Stimulated activated CD4-positive, alpha-beta T cell treated with anti-CD3 and anti-CD28 coated beads, Interleukin-15, amount 100 ng/mL, for 1 hour (primary cell): ENCODE measurements at places on chromosomes 1 and 21.

DNA sequence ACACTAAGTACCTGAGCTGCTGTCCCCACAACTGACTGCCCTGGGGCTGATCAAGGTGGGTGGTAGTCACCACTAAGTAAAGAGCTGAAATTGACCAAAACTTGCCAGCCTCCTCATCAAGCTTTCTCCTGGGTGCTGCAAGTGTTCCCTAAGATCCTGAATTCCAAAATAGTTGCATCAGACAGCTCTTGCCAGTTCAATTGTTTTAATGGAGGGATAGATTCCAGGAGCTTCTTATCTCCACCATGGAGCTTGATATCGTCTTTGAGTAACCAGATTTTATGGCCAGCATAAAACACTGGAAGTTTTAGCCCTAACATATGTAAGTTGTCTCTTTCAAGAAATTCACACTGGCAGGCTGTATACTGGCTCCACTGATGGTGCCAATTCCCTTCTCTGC, 90.3 kb downstream of the NID1 start:
- DNase-seq: no peak

DNA sequence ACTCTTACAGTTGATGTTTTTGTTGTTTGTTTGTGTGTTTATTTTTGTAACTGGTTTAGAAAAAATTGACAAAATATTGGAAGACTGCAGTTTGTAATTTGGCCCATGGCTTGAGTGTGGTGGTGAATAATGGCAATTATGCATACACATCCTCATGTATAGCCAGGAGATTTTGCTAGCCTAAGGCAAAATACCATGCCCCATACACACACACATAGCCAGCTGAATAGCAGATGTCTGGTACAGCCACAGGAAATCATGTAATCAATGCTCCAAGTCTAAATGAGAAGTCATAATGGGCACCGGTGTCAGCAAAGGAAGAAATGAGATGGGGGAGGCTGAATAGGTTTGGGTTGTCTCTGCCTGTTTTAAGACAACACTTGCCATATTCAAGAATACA, 135.2 kb upstream of the COA6 start:
- DNase-seq: no peak

- no peak for DNase-seq
Observed at GRCh38 chr1:158398818-158399514, at the start of gene OR10T2. Gene OR10T2 (minus strand): TSS chr1:158399466. CDS start chr1:158399466, 0 bp downstream.

GRCh38 chr1:64743954-64744491, 852 bp upstream of the RAVER2 start:
- no peak for DNase-seq

GRCh38 chr21:21682172-21682571, 684.0 kb downstream of the NCAM2 start:
- no peak for DNase-seq

- DNase-seq: no peak
Observed at GRCh38 chr1:158998781-158999161, 10.9 kb upstream of the IFI16 start.

DNA sequence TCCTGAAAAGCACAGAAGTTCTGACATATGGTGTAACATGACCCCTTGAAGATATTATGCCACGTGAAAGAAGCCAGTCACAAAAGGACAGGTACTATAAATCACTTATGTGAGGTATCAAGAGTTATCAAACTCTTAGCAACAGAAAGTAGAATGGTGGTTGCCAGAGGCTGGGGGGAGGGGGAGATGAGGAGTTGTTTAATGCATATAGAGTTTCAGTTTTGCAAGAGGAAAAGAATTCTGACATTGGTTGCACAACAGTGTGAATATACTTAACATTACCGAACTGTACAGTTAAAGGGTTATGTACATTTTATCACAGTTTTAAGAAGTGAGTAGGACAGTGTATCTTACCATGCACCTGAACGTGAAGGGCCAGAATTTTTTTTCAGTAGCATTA, 80.0 kb downstream of the USP25 start:
- no peak for DNase-seq

- DNase-seq: no peak
Observed at GRCh38 chr1:206001476-206001888, 1.7 kb downstream of the RAB7B start.

DNA sequence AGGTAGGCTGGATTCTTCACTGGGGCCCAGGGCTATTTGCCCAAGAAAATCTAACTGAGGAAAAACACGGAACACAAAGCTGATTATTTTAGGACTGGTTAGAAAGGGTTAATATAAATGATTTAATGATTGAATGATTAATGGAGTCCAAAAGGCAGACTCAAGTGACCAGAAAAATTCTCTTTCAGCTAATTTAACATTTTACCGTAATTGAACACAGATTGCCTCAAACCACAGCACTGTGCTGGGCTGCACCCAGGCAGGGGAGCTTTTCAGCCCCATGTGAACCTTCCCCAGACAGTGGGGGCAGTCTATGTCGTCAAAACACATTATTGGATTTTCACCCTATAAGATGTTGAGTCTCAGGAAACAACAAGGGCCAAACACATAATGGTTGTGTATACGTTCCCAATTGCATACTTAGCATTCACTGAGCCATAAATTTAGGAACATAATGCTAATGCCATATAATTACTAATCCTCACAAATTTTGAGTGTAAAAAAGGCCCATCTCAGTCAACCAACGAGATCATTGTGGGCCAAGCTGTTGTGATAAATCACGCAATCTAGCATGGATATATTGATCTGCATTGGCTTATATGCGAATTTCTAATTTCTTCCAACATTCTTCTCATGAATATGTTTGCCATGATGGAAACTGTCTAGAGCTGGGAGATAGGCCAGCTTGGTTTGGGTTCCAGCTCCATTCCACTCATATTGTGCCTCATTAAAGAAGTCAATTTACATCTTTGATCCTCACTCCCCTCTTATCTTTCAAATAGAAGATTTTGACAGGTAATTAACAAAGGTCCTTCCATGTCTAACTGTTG, 27.7 kb downstream of the DSCAM start:
- no peak for DNase-seq

- DNase-seq: no peak
Observed at GRCh38 chr1:148434832-148435231, 48.3 kb downstream of the PPIAL4G start.

DNA sequence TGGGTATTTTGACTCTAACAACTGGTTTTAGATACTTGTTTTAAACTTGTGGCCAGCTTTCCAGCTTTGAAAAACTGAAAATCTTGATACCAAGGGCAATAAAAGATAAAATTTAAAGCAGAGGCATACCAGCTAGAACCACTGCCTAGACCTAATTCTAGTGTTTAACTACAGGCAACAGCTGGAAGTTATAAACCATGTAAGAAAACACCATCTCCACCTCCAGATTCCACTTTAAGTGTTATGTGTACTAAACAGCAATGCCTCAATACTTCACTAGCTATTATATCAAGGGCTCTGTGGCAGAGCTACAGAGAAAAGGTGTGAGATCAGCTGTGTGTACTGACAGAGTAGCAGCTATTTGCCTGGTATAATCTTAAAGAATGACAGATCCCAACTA, 69.5 kb downstream of the LPAR3 start:
- DNase-seq: no peak

DNA sequence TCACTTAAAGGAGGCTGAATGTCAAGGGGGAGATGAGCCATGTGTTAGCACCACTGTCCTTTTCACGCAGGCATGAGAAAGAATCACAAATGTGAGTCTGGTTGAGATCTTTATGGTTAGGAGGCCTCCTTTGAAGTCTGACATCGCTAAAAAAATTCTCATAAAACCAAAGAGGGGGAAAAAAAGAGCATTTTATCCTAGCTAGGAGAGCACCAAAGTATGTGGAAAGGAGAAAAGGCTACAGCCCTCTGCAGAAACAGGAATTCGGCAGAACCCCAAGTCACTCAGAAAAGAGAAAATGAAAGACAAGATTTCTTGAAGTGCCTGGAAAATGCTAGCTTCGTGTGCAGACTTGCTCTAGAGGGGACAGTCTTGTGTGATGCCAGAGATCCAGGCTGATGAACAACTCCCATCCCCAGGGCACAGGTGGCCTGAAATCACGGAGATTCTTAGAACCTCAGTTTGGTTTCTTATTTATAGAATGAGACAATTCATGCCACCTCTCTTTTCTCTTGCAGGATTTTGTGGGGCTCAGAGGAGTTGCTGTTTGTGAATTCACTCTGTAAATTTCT, 61.5 kb downstream of the RUNX1 start:
- DNase-seq: no peak

GRCh38 chr1:197144570-197145325, 1.7 kb downstream of the ASPM start:
- no peak for DNase-seq

DNA sequence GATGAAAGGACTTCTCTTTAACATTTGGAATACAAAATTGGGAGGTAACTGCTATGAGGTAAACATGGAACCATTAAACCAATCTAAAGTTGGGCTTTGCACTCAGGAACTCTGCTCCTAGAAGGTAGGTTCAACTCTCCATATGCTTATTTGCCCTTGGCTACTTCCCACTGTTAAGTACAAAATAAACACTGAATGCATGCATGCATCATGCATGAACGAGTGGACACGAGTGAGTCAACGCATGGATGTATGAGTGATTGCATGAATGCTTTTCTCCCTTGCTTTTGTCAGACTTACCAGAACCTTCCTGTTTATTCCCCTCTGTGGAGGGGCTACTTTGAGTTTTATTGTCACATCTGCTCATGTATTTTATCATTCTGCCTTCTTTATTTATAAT, 42.4 kb upstream of the RUNX1 start:
- DNase-seq: no peak

- DNase-seq: no peak
Observed at GRCh38 chr21:15379776-15380175, 315.0 kb upstream of the NRIP1 start.

- no peak for DNase-seq
Observed at GRCh38 chr21:35204850-35205541, 155.9 kb upstream of the RUNX1 start.

DNA sequence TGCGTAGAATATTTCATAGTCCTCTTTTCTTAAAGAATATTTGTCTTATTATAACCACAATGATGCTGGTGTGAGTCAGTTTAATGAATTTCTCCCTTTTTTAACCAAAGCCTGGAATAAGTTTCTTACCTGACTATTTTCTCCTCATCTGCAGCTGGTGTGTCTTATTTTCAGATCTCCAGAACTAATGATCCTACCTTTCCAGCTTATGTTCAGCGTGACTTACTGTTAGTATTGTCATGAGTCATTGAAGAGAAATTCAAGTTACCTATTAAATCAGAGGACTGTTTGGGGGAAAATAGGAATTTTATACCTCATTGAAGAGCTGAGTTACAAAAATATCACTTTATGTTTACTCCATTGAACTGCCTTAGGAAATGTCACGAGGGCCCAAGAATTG, 482.1 kb downstream of the RWDD3 start:
- DNase-seq: no peak

GRCh38 chr21:32424674-32425073, 12.2 kb downstream of the EVA1C start:
- no peak for DNase-seq
